ENCODE measurements at places on chromosomes 3 and 15.

GRCh38 chr3:24344784-24345439 lies 149.7 kb downstream of the THRB start:
- DNase-seq, result no peak

GRCh38 chr3:33644582-33644981 lies 73.5 kb downstream of the CLASP2 start:
- DNase-seq, result no peak

DNA sequence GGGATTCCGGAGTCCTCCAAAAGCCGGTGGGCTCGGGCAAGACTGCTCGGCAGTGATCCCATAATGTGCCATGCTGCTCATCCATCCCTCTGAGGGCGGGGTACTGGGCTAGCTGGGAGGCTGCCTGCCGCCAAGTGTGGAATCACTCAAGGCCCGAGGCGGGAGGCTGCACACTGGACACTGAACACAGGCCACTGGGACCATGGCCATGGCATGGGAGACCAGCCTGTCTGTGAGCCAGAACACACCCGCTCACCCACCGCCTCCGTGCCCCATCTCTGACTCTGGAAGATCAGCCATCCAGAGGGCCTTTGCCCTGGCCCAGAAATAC lies 1.4 kb downstream of the C3orf22 start:
- no peak for DNase-seq

DNA sequence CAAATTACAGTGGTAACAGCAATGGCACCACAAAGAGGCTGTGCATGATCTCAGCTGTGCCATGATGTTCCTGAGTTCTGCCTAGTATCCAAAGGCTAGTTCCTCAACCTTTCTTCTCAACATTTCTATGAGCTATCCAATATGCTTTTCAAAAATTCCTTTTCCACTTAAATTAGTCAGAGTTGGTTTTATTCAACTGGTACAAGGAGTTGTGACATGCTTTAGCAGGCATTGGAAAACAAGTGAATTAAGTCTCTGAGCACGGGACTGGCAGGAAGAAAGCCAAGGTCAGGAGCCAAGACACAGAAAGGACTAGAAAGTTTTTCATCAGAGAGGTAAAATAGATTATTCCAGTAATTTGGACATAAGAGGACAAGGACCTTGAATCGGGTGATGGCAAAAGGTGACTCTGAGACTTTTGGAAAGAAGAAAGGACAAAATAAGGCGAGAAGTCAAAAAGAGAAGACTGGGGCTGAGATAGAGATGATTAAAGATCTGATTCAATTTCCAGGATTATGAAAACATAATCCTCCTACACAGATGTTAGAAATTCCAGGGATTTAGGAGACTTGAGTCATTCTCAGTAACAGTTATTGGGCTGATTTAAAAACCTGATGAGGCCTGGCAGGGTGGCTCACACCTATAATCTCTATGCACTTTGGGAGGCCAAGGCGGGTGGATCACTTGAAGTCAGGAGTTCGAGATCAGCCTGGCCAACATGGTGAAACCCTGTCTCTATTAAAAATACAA lies 36.1 kb downstream of the PBRM1 start:
- no peak for DNase-seq

DNA sequence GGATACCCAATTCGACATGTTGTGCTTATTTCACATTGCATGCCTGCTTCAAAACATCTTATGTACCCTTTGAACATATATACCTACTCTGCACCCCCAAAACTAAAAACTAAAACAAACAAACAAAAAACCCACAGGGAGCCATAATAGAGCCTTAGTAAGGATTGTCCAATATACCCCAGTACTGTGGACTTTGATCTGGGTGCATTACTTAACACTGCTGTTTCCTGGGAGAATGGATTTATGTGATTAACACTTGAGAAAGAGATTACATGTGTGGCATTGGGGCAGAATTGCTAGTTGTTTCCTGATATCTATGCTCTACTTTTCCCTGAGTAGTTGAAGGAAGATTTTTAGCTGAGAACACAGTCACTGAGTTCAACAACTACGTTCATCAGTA lies 583.4 kb upstream of the ROBO1 start:
- DNase-seq, result no peak

- peak; percentile 35 for DNase-seq
Observed at GRCh38 chr3:161854232-161854771, 357.7 kb downstream of the OTOL1 start.

- DNase-seq, result peak; percentile 33
Observed at GRCh38 chr15:22786868-22787698, 639 bp downstream of the NIPA1 start.

GRCh38 chr3:152328841-152329240 lies 60.1 kb downstream of the MBNL1 start:
- DNase-seq, result no peak

DNA sequence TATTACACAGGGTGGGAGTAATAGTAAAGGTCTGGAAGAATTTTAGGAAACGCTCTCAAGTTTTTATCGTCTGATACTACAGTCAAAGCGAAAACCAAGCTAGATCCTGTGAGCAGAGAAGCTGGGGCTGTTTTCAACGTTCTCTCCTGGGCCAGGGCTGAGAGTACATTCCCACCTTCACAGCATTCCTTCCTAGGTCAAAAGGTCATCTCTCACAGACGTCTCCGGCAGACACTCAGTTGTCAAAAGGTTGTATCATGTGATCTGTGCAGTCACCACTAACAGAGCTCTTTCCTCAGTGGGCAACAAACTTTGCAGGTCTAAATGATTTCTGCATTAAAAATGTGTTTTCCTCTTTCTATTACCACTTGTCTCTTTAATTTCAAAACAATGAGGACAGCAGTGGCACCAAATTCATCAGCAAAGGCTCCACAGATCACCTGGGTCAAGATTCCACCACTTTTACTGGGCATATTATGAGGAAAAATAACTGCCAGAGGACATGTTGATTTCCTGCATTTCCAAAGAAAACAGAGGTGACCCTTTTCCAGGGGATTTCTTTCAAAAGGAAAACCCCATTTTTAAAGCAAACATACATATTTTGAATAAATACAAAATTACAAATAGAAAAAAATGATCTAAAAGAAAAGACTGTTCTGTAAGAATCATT lies 41.9 kb downstream of the MEIS2 start:
- no peak for DNase-seq

- peak; percentile 71 for DNase-seq
Observed at GRCh38 chr3:197736010-197736490, 654 bp downstream of the RUBCN start.

DNA sequence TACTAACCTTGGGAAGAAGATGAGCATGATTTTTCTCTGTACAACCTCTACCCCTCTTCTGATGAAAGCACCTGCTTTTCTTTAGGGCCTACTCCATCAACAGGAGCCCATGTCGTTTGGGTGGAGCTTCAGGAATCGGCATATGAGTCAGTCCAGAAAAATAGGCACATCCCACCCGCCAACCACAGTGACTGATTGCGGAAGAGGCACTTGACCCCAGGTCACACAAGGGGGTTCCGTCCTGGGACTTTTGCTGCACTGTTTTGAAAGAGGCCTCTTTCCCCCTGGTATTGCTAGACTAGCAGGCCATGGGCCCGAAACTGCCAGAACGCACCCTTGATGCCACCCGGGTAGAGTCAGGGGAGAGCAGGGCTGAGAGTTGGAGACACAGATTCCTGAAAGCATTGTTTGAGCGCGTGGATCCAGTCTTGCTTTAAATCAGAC lies 19.3 kb upstream of the NRROS start:
- DNase-seq, result peak; percentile 37

DNA sequence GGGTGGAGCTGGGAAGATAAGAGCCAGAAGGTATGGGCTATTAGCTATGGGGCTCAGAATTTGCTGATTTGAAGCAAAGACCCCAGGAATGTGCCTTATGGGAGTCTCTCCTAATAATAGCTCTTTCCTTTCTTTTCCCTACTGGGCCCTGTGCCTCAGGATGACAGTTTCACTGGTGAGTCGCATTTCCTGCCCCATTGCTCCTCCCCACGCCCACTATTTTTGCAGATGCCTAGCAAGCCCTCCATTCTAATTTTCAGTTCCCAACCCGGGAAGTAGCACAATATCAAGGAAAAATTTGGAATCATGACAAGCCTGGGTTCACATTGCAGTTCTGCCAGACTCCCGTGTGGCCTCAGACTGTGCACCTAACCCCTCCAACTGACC lies 583 bp downstream of the IL17RE start:
- peak; percentile 30 for DNase-seq

DNA sequence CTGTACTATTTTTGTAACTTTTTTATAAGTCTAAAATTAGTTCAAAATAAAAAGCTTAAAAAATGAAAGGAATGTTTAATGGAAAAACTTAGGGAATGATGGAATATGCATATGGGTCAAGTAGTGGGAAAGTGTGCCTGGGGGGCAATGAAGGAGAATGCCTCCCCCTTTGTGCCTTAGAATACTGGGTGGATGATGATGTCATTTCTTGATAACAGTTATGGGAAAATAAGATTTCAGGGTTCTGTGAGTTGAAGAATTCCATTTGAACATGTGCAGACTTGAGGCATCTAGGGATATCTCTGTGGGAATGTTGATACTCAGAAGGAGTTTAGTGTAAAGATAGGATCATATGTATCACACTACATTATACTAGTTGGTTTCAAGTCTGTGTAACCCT lies 13.8 kb downstream of the WDR93 start:
- no peak for DNase-seq

DNA sequence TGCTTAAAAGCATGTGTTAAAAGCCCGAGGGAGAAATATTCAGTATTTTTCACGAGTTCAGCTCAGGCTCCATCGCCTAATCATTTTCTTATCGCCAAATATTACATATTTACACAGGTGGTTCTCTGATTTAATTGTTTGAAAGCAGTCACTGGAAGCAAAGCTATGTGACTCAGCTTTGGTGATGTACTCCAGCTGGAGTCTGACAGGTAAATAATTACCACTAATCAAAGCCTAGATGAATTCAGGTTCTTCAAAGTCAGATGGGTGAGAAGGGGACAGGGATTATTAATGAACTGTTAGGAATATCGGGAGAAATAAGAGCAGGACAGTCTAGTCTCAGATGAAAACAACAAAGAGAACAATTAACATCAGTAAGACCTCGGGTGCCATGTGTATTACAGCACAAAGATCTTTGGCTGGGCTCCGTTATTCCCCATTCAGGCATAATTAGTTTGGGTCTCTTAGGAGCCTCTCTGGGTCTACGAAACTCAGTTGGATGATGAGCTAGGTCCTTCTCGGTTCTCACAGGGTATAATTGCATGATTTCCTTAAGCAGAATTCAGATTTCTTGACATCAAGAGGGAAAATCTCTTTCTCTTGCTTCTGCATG lies 331.7 kb upstream of the ADAMTS9 start:
- no peak for DNase-seq

DNA sequence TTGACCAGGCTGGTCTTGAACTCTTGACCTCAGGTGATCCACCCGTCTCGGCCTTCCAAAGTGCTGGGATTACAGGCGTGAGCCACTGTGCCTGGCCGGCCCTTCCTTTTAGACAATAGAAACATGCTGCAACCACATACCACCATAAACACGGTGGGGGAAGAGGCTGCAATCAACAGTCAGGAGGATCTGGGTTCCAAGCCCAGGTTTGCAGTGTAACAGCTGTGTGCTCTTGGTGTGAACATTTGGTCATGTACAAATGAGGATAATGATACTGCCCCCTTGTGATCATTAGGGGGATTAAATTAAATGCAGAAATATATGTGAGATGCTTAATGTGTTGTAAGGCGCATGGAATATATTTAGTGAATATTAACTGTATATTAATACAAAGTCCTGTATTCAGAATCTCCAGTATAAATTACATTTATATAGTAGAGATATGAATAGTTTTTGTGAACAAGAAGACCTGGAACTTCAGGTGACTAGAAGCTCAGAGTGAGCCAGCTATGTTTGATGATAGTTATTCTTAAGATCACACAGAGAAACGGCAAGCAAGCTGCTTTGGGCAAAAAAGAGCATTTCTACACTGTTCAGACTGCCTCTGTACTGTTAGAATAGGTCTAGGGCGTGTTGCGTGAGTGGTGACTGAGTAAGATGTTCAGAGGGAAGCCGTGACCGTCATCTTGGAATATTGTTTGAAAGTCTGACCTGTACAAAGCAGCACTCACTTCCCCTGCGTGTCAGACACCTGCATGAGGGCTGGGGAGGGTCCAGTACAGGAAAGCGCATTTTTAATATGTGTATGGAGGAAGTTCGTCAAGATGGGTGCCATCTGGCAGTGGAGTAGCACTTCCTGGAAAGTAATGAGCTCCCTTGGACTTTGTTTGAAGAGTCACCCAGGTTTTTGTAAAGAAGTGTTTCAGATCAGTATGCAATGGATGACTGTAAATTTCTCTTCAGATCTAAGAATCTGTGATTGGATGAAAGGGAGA lies 125.8 kb downstream of the PGPEP1L start:
- peak; percentile 16 for DNase-seq

- DNase-seq, result no peak
Observed at GRCh38 chr3:66597308-66597863, 96.6 kb upstream of the LRIG1 start.

DNA sequence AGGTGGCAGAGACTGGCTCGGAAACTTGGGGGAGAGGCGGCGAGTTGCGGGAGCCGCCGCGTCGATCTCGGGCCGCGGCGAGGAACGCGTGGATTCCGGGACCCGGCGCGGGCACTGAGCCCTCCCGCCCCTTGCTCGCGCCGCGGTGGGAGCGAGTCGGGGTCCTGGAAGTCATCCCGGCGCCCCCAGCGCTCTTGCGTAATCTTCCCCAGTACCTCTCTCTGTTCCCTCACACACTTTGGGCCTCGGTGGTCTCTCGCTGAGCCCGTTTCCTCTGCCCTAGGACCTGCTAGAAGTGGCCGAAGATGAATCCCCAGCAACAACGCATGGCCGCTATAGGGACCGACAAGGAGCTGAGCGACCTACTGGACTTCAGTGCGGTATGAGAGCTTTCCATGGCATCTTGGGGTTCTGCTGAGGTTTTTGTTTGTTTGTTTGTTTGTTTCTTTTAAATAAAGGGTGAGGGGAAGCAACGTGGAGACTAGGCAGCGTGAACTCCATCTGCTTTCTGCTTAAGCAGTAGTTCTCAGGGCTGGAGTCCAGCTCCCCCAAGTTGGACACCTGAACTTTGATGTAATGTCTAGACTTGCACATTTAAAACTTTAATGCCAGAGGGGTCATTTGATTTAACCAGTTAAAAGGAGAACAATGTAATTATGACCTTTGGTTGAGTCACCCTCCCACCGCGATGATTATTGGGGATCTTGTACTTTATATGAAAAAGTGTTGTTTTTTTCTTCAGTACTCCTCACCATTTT lies 1.3 kb downstream of the TCF12 start:
- peak; percentile 33 for DNase-seq

Data from activated CD4-positive, alpha-beta T cell treated with anti-CD3 and anti-CD28 coated beads for 48 hours (primary cell).